ENCODE measurements at places on chromosomes 3 and 15. TPM values are rescaled to one million over a fixed set of nuclear protein-coding genes. Genes with fewer than 3 reads are reported as not detected.

The CFAP91 gene
- total RNA-seq = 2.4 TPM

DNA sequence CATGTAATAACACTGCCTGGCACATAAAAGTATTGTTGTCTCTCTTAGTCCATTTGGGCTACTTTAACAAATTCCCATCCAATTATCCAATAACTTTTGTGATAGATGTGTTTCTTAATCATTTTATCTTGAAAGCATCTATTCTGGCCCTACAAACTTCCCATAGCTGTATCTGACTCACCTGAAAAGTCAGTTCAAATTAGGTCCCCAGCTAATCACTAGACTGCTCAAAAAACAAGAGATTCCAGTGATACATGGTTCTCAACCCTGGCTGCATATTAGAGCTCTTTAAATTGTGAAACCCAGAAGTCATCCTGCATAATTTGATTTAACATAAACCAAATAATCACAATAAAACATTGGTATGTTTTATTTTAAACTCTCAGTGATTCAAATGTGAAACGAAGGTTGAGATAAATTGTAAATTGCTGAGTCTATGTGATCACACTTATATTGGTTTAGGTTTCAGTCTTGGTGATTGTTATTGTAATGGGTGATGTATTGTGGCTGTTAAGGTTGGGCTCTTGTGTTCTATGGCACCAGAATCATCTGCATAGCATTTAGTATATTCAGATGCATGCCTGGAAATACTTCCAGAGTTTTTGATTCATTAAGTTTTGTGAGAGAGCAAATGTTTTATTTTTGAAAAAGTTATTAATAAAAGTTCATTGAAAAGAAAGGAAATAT lies 268.9 kb upstream of the KCNMB2 start:
- no peak for DNase-seq

GRCh38 chr15:66644000-66644787 lies 57.8 kb upstream of the SMAD6 start:
- DNase-seq = no peak

DNA sequence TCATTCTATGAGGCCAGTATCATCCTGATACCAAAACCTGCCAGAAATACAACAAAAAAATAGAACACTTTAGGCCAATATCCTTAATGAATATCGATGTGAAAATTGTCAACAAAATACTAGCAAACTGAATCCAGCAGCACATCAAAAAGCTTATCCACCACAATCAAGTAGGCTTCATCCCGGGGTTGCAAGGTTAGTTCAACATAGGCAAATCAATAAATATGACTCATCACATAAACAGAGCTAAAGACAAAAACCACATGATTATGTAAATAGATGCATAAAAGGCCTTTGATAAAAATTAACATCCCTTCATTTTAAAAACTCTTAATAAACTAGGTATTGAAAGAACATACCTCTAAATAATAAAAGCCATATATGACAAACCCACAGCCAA lies 403.2 kb upstream of the AZI2 start:
- DNase-seq = no peak

The CHRNA3 gene
- total RNA-seq = not detected

- DNase-seq = no peak
These were observed 386.9 kb upstream of the CNTN3 start for GRCh38 chr3:75001330-75001729.

DNA sequence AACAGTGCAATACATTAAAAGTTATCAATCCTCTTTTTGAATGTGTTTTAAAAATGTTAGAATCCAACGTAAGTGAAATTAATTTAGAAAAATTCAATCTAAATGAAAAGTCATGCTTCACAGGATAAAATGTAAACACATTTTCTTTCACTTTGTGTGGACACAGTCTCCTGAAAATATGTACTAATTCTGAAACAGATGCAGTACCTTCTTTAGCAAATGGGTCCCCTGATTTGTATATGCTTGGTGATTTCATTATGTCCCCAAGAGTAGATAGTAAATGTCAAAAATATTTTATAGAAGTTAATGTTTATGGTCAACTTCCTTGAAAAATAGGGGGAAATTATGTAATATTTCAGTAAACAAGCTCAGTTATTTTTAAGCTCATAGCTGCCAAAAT lies 28.9 kb downstream of the FOXP1 start:
- DNase-seq = no peak

DNA sequence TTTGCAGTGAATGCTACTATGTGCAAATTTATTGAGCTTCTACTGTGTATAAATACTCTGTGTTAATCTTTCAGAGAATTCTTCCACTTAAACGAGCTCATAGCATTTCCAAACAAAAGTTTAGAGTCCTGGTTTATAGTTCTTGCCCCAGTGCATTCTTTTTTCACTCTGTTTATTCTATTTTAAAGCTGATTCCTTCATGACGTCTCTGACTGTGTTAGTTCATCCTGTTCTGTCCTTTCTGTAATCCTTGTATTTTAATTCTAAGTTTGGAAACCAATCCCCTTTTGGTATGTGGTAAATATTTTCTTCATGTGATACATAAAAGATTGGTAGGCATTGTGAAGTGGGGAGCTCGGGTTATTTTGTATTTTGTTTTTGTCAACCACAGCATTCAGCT lies 18.7 kb downstream of the P2RY14 start:
- no peak for DNase-seq

The IQCF5 gene
- not detected for total RNA-seq

DNA sequence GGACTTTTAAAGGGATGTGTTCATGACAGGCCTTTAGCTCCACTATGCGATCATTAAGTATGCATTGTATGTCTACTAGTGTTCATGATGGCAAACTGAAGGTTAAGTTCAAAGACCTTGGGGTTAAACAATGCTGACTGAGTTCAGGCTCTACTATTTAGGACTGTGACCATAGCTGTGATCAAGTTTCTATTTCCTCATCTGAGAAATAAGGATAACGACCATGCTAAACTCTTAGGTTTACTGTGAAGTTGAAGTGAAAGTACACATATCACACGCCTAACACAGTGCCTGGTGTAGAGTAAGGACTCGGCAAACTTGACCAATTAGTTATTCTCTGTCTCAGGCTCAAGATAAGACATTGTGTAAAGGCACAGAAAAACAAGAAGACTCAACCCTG lies 243.2 kb downstream of the MBNL1 start:
- DNase-seq = no peak

DNA sequence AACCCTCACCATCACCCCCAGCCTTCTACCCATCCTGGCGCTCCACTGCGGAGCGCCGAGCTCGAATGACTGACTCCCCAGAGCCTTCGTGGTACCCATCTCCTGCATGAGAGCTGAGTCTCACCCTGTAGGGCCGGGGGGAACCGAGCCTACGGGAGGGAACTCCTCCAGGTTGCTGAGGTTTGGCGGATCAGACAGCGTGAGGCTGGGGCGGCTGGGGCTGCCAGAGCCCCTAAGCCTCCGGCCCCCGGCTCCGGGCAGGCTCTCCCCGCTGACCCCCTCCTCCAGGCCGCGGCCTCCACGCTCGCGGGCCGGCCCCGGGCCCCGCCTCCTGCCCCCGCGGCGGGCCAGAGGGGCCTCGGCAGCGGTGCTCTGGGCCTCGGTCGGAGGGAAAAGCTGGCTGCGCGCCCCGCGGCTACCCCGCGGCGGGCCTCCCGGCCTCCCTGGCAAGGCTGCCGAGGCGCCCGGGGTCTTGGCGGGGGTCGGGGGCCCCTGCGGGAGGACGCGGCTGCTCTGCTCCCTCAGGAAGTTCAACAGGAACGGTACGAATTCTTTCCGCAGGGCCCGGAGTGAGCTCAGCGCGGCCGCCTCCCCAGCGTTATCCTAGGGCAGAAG lies 643 bp downstream of the CDAN1 start:
- no peak for DNase-seq

The ACSBG1 gene
- total RNA-seq = not detected
